Thyroid gland (tissue), 4 donors: ENCODE measurements at places on chromosomes 6 and 20.
A peak's percentile ranks its signal among the peaks of the same experiment; 100 is the strongest.

DNA sequence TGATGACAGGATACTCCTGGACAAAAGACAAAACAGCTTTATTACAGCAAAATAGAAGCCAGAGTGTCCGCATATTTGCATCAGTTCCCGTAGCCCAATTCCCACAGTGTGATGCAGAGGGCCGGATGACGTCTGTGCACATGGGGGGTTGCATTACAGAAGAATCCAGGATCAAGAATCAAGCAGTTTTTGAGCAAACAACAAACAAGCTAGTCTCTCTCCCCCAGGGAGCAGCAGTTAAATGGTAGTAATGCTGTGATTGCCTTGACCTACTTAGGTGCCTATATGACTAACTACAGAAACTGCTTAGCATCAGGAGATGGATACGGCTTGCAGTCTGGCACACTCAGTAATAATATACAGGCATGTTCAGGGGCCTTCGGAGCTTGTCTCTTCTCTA, 3.2 kb upstream of the SDHAF4 start:
- no peak for DNase-seq

GRCh38 chr20:18138639-18139583, 1.2 kb downstream of the KAT14 start:
- no peak for DNase-seq

DNA sequence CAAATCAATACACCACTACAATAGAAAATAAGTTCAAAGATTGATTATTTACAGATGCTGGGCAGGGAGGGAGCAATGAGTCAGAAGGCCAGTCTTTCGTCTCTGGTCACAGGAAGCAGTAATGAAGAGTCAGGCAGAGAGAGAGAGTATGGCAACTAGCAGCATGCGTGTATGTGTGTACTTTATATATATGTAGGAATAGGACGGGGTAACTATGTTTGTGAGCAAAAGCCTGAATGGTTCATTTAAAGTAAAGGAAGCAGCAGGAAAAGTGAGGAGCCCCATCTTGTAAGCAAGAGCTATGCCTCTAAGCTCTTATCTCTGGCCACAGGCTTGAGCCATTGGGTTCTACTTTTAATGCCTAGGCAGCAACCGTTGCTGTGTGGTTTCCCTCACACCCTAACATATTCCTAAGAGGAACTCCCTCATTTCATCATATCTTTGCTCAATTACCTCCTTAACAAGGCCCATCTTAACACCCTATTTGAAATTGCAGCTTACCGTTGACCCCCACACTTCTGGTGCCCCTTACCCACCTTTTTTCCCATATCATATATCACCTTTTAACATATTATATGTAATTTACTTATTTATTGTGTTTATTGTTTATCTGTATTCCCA, 66.6 kb downstream of the AFG1L start:
- no peak for DNase-seq

DNA sequence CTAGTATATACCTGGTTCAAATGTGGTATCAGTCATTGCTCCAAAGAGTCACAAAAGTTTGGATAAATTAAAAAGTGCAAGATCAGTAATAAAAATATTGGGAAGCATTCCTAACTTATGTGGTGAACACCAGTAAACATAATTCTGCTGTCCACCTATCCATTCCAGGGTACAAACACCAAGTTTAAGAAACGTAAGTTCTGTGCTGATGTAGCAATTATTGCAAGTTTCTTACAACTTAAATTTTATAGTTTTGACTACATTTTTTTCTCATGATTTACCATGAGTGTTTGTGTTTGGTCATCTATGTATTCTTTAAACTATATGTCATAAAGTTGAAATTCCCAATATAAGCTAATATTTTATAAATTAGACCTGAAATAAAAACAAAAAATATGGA, 255.0 kb upstream of the THEMIS start:
- DNase-seq, result no peak

GRCh38 chr20:47133809-47134456, 222.6 kb downstream of the ZMYND8 start:
- peak; percentile 66 for DNase-seq

DNA sequence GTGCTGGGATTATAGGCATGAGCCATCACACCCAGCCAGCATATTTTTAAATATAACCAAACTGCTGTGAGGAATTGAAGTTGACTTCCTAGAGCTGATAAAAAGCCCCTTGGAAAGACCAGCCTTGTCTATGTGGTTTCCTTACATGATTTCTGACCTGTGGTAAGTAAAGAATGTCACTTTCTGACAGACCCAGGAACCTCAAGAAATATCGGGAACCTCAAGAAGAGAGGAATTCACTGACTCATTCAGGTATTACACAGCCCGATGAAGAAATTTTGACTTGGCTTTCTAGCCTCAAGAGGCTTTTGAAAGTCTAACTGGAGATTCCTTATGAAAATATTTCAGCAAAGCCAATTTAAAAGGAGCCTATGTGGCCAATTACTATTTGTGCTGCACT, 71.8 kb downstream of the FOXF2 start:
- DNase-seq, result no peak

- DNase-seq, result no peak
Measured at GRCh38 chr6:5174756-5175549, 85.8 kb downstream of the LYRM4 start.

DNA sequence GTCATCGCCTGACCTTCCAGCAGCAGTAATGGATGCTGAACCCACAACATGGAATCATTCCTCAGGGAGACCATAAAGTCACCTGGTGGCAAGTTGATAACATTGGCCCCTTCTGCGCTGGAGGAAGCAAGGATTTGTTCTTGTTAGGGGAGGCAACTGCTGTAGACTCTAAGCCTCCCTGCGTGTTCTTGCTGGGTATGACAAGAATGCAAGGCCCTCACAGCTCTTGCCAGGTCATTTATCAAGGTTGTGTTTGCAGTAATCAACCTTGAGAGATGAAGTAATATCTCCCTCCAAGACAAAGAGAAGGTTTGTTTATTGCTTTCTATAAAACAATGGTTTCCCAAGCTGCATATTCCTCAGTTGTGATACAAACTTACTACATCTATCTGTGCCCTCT, 80.9 kb downstream of the PERP start:
- DNase-seq, result no peak
